Calu3 (cell line): ENCODE measurements at places on chromosomes 7 and 10. TPM values are rescaled to one million over a fixed set of nuclear protein-coding genes. Genes with fewer than 3 reads are reported as not detected.

Gene CYP2C19
- 3.6 and 4.5 TPM in 2 replicates for total RNA-seq

Gene FZD8
- 3.2 and 3.7 TPM in 2 replicates for total RNA-seq

Gene TMEM213
- total RNA-seq: 9.8 and 11.3 TPM in 2 replicates

Gene TWIST1
- total RNA-seq: 2.4 and 2.9 TPM in 2 replicates

GRCh38 chr7:155322530-155322929 is 24.9 kb downstream of the INSIG1 start:
- DNase-seq: no peak

- peak; percentile 69 for DNase-seq
These were observed 575 bp downstream of the DLG5 start for GRCh38 chr10:77925795-77926565.

GRCh38 chr7:149625340-149625946 is 127.8 kb upstream of the ZNF746 start:
- DNase-seq: peak; percentile 74
